ENCODE measurements at places on chromosomes 5 and 9.

DNA sequence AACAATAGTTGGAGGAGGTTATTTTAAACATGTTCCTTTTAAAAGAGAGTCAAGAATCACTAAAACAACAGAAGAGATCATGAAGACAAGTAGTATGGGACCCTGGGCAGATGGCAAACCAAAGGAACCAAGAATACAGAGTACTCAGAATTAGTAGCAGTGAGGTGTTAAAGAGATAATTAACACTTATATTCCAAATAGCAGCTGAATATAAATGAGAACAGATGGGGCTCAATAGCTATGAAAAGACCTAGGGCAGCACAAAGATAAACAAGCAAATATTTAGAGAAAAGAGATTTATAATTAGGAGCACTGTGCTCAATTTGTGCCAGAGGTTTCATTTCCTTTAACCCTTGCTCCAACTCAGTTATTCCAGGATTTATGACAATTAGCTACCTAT, 159.1 kb downstream of the FAM114A2 start:
- DNase-seq = no peak

- DNase-seq = no peak
Observed at GRCh38 chr5:142296914-142297417, 27.9 kb downstream of the SPRY4 start.

DNA sequence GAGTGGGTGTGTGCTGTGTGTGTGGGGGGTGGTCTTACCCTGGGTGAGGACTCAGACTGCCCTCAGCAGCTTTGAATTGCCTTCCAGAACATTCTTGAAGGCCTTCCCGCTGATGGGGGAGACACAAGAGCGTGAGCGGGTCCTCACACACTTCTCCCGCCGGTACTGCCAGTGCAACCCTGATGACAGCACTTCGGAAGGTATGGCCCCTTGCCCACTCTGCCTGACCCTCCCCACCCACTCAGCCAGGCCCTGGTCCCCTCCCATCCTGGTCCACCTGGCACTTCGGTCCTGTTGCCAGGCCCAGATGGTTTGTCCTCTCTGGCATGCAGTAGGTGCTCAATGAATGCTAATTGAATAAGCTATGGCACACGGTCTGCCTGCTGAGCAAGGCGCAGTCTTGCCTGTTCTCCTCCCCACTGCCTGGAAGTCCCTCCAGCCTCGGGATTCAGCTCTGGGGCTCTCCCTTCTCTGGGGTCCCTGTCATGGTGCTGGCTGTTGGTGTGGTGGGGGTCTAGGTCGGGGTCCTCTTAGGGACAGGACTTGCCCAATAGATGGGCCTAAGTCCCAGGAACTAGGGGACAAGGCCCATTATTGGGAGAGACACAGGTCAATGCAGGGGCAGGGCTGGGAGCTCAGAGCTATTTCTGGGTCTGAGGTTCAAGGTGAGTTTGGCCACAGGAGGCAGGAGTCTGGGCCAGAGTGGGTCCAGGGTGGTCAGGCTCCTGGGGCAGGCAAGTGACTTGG, 26.4 kb downstream of the PSD2 start:
- no peak for DNase-seq

DNA sequence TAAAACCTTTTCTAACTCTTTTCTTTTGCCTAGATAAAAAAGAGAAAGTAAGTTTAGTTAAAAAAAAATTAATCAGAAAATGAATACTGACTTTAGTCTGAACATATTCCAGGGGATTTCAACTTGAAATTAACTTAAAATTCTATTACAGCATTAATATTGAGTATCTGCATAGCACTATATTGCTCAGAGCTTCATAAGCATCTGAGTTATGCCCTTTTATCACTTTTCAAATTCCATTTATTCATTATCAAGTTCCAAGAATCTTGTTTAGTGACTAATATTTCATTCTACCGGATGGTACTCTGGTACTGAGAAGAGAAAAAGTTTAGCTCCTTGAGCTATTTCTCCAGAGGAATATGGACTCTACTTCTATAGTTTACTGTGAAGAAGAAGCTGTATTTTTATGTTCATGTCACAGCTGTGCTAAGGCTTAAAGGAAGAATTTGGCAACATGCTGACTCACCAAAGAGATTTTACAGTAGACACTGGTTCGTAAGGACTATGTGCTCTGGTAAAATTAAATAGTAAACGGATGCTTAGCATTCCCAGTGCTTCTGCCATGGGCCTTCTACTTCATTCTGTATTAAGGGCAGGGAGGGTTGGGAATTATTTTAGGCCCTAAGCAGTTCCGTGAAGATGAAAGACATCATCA, 285.2 kb upstream of the SEMA6A start:
- DNase-seq = no peak

DNA sequence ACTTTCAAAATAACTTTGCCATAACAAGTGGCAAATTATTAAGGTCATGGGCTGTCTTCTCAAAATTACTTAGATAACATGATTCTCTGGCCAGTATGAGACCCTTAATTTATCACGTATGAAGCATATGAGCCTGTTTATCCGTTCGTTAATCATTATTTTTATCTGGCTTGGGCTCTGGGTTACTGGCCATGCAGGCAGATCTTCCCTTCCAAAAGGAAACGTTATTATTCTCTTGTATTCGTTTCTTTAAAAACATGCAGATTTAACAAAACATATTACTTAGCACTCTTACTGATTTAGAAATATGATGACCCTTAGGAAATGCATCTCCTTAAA, 148.6 kb downstream of the DOCK8 start:
- DNase-seq = no peak

DNA sequence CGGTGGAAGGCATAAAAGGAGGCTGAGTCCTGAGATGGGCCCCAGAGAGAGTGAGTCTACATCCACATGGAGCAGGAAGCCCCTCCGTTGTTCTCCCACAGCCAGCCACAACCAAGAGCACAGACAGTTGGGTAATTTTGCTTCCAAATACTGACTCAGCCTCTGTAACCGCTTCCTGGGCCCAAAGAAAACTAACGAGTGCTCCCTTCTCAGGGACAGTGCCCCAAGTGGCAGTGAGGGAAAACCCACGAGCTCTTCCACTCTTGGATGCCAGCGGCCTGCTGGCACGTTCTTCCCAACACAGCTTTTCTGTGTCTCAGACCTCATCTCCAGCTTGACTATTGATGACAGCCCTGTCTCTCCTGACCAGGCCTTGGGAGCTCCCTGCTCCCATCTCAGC, 207.6 kb downstream of the FSTL4 start:
- no peak for DNase-seq

GRCh38 chr5:73339051-73339575, 109.5 kb downstream of the FOXD1 start:
- no peak for DNase-seq

GRCh38 chr9:132754236-132754635, 84.0 kb downstream of the GTF3C4 start:
- no peak for DNase-seq

- no peak for DNase-seq
Observed at GRCh38 chr5:61617995-61618525, 286.0 kb downstream of the ZSWIM6 start.

- DNase-seq = no peak
Observed at GRCh38 chr9:101508211-101508610, 25.4 kb upstream of the RNF20 start.

DNA sequence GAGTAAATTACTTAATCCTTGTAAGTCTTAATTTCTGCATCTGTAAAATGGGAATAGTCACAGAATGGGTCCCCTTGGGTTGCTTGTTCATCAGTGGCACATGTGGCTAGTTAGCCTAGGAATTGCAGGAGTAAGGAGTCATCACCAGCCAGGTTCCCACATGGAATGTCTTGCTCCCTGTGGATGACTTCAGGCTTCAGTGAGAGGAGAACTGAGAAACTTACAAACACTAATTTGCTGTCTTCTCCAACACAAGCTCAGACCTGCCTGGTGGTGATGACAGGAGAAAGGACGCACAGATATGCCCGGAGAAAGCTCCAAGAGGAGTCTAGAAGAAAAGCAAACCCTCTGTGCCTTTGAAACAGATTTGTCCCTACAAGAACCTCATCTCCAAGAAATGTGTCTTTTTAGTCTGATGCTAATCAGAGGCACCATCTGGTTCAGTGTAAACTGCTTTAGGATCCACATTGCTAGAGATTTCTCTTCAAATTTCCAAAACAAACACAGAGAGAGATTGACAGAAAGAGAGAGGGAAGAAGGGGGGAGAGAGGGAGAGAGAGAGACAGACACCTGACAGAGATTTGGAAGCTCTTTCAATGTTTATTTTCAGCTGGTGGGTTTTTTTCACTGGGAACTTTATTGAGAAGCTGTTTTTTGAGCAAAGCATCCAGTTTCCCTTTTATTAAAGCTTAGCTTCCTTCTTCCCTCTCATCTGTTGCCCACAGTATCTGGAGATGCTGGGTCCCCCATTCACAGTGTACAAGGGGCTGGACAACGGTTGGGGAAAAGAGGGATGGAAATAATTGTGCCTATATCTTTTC, 128.3 kb downstream of the DOCK2 start:
- DNase-seq = no peak

DNA sequence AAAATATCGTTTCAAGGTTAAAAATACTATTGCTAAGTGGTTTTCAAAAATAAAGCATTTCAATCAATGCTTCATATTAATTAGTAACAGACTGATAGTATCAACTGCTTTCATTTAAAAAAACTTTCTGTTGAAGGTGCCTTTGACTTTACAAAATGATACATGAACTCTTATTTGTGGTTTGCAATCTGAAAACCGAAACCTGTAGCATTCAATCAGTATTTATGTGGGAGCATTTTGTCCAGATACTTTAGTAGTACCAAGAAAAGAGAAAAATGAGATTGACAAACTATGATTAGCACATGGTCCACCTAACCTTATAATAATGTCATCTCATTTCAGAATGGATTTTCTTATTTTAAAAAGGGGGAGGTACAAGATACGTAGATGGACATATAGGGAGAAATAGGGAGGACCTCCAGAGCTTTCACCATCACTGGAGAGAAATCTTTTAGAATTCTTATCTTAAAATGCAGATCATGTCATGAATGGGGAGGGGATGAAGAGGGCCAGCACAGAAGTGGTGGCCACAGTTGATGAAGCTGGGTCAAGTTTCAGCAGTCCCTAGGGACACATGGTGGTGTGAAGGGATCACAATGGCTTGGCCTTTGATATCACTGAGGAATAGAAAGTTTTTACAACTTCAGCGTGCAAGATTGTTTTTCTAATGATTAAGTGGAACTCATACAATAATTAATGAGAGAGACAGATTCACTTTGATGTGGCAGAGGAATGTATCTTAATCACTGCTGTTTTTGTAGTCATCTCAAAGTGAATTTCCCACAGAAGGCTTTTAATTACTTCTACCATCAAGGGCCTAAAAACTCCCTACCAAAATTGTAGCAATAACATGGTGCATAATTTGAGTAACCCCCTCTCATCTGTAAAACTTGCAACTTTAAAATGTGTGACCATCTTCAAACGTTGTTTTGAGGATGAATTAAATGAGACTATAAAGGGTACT, 322.3 kb upstream of the EDIL3 start:
- no peak for DNase-seq

DNA sequence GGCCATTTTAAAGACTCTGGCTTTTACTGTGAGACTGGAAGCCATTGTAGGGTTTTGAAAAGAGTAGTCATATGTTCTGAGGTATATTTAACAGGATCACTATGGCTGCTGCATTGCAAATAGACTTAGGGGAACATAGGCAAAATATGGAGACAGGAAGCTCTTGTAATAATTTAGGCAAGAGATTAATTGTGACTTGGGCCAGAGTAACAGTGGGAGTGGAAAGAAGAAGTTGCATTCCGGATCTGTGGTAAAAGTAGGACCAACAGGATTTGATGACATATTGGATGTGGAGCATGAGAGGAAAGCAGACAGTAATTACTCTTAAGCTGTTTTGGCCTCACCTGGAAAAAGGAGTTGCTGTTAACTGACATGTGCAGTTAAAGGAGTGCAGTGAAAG, 85.6 kb downstream of the SMIM15 start:
- no peak for DNase-seq

DNA sequence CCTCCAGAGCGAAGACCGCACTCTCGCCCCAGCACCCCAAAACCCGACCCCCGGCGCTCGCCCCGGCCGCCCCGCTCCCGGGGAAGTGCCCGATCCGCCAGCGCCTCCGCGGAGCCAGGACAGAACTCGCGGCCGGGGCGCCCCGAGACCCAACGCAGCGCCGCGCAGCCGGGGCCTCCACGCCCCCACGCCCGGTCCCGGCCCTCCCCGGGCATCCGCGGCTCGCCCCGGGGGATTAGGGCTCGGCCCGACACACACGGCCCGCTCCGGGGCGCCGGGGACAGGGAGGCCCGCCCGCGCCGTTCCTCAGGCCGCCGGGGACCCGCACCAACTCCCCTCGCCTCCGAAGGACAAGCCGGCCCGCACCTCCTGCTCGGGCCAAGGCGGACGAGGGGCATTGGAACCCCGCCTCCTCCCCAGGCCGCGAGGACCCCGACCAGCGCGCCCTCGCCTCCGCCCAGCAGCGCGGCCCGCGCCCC, 544 bp downstream of the FNBP1 start:
- no peak for DNase-seq

- DNase-seq = no peak
Observed at GRCh38 chr5:142568283-142568995, 117.5 kb downstream of the FGF1 start.

Data from stimulated activated effector memory CD8-positive, alpha-beta T cell treated with anti-CD3 and anti-CD28 coated beads, Interleukin-12 subunit alpha, Interleukin-12 subunit beta, amount 100 ng/mL, for 72 hours (primary cell).